HuH-7.5 (cell line): ENCODE measurements at places on chromosomes 5 and 9.

DNA sequence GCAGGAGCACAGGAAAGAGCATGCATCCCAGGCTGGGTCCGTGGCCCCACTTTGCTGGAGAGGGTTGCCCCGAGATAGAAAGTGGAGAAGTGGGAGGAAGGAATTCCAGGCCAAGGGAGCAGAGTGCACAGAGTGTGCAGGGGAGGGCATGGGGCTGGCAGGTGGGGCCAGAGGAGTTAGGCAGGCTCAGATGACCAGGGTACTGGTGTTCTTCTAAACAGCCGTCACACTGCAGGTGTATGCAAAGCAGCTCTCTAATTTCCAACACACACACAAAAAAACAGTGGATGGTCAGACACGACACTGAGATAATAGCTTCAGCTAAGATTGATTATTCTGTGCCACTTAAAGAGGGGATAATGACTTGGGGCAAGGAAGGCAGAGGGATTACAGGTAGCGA is 212.2 kb downstream of the MTRR start:
- no peak for DNase-seq

GRCh38 chr9:15711531-15711930 is 158.7 kb downstream of the CCDC171 start:
- DNase-seq: no peak

- DNase-seq: peak; percentile 3
Measured at GRCh38 chr5:108481355-108481931, 99.5 kb upstream of the FBXL17 start.

DNA sequence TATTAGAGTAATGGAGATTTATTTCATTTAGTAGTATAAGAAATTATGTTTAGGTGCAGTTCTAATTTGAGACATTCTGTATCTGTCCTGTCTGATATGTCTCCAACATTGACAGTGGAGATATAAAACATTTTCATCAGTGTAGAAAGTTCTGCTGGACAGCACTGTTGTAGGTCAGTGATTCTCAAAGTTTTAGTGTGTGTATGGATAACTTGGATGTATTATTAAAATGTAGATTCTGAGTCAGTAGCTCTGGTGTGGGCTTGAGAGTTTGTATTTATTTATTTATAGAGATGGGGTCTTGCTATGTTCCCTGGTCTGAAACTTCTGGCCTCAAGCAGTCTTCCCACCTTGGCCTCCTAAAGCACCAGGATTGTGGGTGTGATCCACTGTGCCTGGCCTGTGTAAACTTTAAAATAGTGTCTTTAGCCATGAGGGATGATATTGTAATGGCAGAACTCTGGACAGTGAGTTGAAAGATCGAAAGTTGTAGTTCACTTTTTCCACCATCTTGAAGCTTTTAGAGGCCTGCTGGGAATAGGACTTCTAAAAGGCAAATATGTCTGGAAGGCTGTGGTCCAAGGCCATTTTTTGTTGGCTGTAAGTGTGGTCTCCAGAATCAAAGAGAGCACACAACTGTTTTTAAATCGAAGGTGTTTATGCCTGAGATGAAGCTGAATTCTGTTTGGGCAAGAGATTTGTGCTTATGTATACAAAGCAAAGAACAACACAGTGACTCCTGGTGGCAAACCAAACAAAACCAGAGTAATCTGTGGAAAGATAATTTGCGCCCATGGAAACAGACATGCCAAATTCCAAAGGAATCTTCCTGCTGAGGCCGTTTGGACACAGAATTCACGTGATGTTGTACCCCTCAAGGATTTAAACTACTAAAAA is 12.4 kb downstream of the UBAP1 start:
- DNase-seq: no peak

DNA sequence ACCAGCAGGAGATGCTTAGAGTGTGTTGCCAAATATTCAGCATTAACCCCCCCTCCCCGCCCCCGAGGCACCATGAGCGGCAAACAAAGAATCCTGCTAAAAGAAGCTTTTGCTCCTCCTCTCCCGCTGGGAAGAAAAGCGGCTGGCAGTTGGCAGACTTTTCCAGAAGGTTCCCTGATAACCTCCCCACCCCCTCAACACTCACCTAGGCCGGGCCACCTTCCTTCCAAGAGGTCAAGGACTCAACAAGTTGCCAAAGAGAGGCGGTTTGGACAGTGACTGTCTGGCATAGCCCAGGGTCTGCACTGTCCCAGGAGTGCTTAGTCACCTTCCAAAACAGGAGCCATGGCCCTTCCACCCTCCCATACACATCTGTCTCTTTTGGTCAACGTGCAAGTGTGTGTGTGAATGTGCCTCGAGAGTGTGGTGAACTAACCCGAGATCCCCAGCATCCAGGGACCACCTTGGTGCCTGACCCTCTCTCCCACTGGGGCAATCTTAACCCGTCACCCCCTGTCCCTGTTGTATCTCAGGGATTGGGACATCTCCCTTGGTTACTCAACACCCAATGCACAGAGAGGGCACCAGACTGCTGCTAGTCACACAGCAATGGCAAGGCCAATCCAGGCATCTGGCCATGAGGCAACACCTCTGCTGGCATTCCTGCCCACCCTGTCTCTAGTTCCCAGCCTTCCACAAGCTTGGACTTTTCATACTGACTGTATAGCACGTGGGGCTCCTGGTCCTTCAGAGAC is 18.9 kb downstream of the CAMK2A start:
- DNase-seq: no peak

DNA sequence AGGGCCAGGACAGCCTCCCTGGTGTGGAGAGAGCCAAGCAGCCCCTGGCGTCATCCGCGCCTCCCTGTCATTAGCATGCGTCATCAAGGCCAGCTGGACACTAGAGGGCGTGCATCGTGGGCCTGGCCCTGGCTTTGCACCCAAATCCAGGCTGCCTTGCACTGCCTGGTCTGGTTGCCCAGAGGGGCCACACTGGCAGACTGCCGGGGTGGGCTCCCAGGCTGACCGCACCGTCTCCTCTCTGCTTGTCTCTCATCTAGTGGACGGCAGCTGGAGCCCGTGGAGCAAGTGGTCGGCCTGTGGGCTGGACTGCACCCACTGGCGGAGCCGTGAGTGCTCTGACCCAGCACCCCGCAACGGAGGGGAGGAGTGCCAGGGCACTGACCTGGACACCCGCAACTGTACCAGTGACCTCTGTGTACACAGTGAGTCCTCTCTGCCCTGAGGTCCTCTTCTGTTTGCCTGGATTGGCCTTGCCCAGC is 29.0 kb downstream of the HK3 start:
- DNase-seq: peak; percentile 89

- peak; percentile 47 for DNase-seq
Measured at GRCh38 chr5:1161108-1161832, 40.1 kb upstream of the SLC6A19 start.
